NCI-H2081 treated with DMSO at 0.1 percent for 48 hours (cell line): ENCODE measurements at places on chromosomes 3 and 15.
A peak's percentile ranks its signal among the peaks of the same experiment; 100 is the strongest.

- DNase-seq: no peak
Observed at GRCh38 chr3:2623436-2623835, 486.7 kb downstream of the IL5RA start.

GRCh38 chr3:111227216-111227615 is 155.6 kb downstream of the NECTIN3 start:
- no peak for DNase-seq

- DNase-seq: no peak
Observed at GRCh38 chr3:47984075-47984728, 32.0 kb downstream of the MAP4 start.

- DNase-seq: no peak
Observed at GRCh38 chr15:65939901-65940617, 70.8 kb downstream of the RAB11A start.

DNA sequence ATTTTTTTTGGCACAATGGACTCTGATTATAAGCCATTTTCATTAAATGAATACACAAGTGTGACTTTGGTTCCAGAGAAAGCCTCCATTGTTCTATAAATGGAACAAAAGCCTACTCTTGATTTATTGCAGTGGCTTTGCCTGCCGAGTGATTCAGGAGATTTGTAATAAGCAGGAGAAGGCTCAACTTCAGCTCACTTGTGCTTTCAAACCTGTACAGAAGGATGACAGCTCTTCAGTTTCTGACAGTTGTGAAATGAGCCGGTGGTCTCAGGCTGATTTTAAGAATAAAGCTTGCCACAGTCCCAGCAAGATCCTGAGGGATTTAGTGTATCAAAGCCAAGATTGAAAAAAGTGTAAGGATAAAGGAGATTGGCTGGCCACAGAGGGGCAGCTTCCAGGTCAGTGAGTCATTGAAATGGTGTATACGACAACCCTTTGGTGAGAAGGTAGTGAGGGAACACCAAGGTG is 438.8 kb upstream of the TGFBR2 start:
- no peak for DNase-seq

- no peak for DNase-seq
Observed at GRCh38 chr3:29349049-29349448, 68.2 kb downstream of the RBMS3 start.

- peak; percentile 21 for DNase-seq
Observed at GRCh38 chr3:38521391-38521987, 25.3 kb downstream of the EXOG start.

- DNase-seq: no peak
Observed at GRCh38 chr3:101854608-101855304, 5.4 kb downstream of the NFKBIZ start.

DNA sequence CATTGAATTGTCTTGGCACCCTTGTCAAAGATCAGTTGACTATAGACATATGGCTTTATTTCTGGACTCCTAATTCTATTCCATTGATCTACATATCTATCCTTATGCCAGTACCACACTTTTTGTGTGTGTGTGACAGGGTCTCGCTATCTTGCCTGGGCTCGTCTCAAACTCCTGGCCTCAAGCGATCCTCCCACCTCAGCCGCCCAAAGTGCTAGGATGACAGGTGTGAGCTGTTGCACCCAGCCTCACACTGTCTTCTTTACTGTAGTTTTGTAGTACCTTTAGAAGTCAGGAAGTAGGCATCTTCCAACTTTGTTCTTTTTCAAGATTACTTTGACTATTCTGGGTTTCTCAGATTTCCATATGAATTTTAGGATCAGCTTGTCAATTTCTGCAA is 24.3 kb downstream of the CDAN1 start:
- DNase-seq: no peak

DNA sequence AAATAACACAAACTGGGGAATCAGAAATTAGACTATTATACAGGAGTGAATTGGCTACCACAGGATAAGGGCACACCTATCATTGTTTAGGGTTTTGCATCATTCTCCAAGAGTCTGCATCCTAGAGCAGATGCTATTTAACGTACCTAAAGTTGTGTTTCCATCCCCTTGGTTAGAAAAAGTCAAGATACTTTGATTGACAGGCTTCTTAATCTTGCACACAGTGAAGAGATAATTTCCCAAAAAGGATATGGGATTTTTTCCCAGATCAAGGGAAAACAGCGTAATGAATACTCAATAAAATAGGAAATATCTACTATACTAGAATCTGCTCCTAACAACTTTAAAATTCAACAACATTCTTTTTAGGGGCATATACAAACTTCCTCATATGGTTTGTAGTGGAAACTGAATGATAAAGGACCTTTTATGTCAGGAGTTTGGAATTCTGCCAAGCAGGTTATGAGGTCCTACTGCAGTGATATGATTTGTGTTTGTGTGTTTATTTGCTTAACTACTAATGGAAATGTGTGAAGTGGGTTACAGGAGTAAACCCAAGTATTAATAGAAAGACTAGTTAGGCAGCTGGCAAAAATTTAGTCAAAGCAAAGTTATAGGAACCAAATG is 124.1 kb upstream of the MME start:
- no peak for DNase-seq

DNA sequence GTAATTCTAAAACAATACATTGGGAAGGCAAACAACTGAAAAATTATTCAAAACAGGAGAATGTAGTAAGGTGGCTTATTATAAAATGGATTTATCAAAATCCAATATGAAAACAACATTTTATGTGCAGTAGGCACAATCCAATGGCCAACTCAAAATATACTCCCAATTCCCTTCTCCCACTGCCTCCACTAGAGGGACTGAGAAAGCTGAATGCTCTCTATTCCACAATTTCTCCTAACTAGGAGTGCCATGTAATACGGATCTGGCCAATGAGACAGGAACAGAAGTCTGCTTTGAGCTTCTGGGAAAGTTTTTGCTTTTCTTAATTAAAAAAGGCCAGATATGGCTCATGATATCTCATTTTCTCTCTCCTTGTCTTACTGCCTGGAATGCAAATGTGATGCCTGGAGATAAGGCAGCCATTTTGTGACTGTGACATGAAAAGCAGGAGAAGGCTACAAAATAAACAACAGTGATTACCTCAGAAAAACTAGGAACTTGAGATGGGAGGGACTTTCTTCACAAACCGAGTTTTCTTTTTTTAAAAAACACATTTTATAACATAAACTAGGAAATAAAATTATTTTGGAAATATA is 18.8 kb upstream of the VGLL4 start:
- DNase-seq: no peak

GRCh38 chr3:57627976-57628375 is 30.8 kb upstream of the ARF4 start:
- peak; percentile 40 for DNase-seq

DNA sequence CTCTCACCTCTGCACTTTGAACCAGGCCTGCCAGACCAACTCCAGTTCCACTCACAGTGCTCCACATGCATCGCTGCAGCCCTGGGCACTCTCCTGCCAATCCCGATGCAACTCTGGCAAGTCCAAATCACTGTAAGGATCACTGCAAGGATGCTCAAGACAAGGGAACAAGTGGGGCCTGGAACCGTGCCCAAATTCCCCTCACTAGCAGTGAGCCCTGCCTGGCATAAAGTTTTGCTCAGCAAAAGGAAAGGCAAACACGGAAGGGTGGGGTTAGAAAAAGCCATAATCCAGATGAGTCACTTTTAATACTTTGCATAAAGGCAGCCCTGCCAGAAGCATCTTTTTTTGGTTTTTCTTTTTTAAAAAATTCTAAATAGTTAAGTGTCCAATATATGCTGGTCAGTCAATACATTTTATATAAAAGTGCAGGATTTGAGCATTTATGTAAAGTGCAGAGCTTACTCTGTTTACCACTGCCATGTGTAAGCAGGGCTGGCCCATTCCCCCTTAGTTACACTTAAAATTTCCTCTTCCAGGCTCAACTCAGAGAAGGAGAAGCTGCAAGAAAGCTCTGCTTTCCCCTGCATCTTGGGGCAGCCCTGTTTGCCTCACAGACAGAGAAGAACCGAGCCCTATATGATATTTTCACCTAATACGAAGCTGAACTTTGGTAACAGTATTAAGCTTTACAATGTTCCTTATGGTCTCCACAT is 102.2 kb downstream of the CD47 start:
- no peak for DNase-seq

DNA sequence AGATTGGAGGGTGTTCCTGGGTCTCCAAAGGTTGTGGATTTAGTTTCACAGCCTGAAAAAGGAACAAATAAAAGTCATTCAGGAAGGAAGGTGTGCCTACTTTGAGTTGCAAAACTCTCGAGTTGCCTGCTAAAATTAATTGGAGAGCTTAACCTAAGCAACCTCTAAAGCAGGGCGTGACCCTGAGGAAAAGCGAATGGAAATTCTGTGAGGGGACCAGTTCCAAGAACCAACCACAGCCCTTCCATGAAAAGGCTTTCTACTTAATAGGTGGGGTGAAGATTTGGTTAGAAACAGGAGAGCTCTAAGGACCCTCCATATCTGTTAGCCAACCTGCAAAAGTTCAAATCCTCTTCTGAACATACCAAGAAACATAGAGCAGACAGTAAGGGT is 1.5 kb downstream of the CD80 start:
- DNase-seq: no peak
